ENCODE measurements at places on chromosomes 13 and 19.

- no peak for DNase-seq
These were observed 39.4 kb upstream of the MEDAG start for GRCh38 chr13:30866677-30867076.

DNA sequence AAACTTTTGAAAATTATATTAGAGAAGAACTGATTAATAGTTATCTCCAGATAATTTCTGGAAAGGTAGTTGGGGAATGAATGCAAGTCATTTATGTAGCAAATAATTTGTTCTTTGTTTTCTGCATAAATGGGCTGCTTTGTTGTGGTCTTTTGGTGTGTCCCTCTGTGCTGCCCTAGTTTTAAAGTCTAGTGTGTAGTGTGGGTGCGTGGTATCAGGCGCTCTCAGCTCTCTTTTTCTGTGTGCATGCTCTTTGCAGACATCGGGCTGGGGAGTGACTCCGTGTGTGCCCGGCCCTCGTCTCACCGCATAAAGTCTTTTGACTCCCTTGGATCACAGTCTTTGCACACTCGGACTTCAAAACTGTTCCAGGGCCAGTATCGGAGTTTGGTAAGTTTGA is 94.5 kb downstream of the ARHGEF7 start:
- no peak for DNase-seq

GRCh38 chr13:86986448-86986847 is 684.7 kb upstream of the SLITRK5 start:
- no peak for DNase-seq

DNA sequence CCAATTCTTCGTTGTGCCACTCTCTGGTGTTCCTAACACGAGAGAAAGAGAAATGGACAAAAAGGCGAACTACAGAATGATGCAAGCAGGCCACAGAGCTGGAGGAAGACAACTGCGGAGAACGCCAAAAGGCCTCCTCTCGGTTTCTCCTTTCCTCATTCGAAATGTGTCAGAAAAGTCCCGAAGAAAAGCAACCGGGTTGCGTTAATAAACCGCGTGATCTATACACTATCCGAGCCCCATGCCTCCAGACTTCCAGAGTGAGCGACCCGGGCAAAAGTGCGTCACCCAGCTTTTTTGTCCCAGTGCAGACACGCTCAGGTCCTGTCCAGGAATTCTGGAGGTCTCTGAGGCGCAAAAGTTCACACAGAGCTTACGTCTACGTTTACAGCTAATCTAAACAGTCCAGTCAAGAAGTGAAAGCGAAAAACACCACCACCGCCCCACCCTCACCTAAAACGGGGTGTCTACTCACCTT is 413 bp downstream of the N4BP2L2 start:
- DNase-seq = peak; percentile 2

- no peak for DNase-seq
These were observed 46.8 kb downstream of the COG3 start for GRCh38 chr13:45511310-45512097.

DNA sequence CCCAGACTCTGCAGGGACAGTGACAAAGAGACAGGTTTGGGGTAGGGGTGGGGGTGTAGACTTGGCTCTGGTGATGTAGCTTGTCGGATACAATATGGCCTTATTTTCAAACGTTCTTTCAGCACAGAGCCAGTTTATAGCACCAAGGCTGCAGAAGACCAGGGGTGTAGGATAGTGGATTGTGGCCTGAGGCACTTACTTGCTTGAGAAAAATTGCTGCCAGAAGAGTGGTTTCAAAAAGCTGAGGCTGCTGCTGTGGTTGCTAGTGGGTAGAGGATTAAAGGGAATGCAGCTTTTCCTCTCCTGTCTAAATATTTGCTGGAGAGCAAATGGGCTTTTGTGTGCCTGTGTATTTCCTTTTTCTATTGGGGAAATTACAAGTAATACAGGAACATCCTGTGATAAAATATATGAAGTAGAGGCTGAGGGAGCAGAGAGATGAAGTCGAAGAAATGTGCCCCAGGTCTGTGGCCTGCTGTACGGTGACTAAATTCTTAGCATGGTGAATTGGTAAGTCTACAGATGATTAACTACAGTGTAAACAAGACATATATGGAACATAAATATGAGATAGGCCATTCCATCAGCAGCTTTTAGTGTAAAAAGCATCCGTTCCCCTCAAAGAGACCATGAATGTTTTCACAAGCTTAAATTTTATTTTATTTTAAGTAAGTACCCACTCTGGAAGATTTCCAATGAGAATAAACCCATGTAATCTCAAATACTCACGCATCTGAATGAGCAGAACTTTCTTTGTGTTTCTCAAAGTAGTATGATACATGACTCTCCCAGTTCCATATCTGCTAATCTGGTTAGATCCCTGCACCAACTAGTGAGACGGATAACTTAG is 112.9 kb downstream of the LRCH1 start:
- DNase-seq = no peak

DNA sequence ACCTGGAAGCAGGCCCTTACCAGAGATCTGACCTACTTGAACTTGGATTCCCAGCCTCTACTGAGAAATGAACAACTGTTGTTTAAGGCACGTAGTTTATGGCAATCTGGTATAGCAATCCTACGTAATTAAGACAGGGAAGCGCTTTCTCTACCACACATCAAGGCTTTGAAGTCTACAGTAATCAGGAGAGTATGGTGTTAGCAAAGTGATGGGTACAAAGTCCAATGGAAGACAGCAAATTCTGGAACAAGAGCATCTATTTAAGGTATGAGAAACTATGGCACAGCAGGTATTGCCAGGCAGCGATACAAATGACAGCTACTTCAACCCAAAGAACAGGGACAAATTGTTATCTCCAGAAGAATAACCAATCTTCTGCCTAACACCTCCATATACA is 3.1 kb downstream of the ZNF563 start:
- no peak for DNase-seq

DNA sequence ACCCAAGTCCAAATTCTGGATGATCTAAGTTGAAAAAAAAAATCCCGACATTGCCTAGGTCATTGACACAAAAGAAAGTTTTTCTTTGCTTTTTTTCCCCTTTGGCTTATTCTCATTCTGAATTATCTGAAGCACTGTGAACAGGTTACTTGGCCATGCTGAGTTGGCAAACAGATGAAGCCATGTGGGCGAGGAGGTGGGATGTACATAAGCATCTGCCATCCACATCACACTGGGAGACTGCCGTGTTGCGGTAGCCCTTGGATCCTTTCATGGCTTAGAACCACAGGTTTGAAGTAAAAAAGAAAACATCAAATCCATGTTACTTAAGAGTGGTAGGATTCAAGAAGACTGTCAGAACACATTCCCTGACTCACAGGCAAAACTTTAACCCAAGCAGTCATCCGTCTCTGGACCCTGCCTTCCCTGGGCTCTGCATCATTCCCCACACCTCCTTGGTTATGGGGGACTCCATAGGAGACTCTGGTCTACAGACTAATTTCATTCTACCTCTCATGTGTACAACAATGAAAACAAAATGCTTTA is 242.5 kb upstream of the SERP2 start:
- no peak for DNase-seq

DNA sequence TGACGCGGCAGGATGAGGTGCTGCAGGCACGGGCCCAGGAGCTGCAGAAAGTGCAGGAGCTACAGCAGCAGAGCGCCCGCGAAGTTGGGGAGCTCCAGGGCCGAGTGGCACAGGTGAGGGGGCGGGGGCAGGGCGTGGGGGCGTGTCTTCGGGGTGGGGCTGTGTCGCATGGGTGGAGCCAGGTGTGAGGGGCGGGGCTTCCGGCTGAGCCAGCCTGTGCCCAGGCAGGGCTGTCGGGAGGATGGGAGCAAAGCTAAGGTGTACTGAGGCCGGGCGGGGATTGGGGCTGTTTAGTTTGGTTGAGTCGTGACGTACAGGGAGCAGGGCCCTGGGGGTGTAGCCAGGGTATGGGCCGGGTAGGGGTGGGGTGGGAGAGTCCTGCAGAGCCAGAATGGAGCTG is 62.3 kb downstream of the KCNC3 start:
- DNase-seq = no peak

- no peak for DNase-seq
These were observed 218.3 kb downstream of the DCT start for GRCh38 chr13:94261163-94261562.

- no peak for DNase-seq
These were observed 219.9 kb downstream of the ZIC5 start for GRCh38 chr13:99751517-99752199.

Data from HS-5 (cell line).